ENCODE measurements at places on chromosomes 7 and 10.

DNA sequence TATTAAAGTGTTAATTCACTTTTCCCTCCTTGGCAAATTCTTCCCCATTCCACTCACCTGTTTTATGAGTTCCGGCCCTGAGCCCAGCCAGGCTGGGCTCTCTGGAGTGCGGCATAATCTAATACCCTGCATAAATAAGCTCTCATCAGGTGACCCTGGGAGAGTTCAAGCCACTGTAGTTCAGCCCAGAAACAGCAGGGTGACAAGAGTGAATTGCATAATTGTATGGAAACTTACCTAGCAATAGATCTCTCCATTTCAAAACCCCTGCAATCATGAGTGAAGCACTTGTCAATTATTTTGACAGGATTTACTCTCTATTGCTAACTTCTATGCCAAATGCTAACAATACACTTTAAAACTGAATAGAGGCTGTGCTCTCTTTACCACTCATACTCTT lies 94.7 kb downstream of the OSBPL3 start:
- DNase-seq = no peak

- DNase-seq = no peak
Observed at GRCh38 chr7:38373155-38373554, 99.7 kb upstream of the TARP start.

DNA sequence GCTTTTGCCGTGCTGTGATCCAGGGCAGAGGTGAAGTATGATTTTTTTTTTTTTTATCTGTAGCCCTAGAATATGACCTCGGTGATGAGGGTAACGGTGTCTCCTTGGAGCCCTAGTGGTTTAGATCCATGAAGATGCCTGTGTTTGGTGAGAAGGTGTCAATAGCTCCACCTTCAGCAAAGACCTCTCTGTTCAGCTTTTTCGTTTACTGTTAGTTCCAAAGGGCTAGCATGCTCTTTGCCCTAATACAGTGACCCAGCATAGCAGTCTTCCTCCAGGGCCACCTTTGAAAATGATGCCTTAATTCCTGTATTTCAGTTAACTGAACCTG lies 746 bp upstream of the MRPS16 start:
- DNase-seq = no peak

DNA sequence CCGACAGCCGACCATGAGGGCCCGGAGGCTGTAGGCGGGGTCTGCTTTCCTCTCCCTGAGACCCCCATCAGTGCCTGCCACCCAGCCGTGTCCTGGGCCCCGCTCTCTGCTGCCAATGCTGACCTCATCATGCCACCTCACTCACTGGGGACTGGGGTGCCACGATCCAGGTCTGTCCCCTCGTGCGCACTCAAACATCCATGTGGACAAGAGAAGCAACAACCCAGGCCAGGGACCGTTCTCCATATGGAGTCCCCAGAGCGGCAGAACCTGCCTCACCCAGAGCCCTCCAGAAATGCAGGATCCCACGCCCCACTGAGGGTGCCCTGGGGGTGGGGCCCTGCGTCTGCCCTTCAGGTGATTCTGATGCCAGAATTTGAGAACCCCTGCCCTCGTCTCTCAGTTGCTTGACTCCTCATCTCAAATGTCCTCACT lies 210.0 kb upstream of the PPP2R2D start:
- DNase-seq = no peak

GRCh38 chr7:159117366-159118196 lies 27.1 kb downstream of the VIPR2 start:
- DNase-seq = no peak
